ENCODE measurements at places on chromosomes 11 and 22.

DNA sequence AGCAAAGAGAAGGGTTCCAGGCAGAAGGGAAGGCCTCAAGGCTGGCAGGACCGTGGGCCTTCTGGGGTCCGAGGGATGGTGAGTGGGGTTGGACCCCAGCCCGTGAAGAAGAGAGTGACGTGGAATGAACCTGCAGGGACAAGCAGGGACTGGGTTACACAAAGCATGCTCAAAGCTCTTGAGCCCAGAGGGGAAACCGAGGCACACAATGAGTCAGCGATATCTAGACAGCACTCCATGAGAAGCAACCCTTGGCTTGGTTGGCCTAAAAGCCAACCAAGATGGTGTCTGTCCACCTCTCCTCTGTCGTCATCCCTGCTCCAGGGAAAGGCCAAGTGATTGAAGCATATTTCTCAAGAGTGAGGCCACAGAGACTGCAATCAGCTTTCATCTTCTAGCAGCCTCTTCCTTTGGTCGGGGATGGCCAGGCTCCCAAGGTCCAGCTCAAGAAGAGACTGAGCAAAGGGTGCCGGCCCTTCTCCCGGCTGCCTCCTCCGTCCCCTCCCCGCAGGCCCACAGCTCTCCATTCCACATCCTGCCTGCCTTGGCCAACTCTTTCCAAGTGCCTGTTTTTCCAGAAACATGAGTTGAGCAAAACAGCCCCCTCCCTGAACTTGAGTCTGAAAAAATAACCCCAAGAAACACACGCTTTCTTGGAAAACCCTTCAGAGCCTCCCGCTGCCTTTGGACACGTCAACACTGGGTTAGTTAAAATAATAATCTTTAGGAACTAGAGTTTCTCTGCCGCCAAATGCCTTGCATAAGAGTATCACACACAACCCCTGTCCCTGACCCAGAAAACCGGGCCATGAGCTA is 556.6 kb downstream of the MIAT start:
- DNase-seq, result no peak

GRCh38 chr22:22180738-22181285 is 63.8 kb upstream of the VPREB1 start:
- no peak for DNase-seq

DNA sequence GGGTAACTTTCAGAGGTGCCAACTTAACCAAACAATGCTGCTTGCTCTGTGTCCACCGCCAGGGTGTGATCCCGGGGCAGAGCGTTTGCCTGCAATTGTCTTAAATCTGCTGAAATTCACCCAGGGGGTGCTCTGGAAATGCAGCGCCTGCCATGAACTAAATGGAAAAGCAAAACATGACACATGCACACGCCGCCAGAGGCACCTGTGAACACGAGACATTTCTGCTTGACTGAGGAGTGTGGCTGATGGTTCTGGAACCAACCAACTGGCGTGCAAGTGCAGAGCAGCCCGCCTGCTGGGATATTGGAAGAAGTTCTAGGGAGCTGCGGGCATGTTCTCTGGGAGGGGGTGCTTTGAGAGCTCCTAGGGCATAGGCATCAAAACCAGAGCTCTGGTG is 30.4 kb downstream of the DSCAML1 start:
- DNase-seq, result no peak

GRCh38 chr11:17504330-17505107 is 27.9 kb upstream of the ABCC8 start:
- DNase-seq, result peak; percentile 71

DNA sequence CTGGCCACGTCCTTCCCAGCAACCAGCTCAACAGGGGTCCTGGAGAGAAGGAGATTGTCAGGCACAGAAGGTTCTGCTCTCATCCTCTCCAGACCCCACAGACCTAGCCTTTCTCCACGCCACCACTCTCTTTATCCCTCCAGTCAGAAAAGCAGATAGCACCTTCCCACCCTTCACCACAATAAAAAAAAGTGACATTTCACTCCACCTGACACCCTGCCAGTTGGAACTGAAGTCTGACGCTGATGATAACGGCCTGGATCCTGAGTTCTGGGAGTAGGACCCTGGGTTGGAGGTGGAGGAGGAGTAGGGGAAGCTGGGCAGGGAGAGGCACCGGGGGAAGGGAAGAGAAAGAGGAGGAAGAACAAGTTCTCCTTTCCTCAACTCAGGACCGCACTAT is 127.5 kb upstream of the ANO1 start:
- DNase-seq, result no peak

DNA sequence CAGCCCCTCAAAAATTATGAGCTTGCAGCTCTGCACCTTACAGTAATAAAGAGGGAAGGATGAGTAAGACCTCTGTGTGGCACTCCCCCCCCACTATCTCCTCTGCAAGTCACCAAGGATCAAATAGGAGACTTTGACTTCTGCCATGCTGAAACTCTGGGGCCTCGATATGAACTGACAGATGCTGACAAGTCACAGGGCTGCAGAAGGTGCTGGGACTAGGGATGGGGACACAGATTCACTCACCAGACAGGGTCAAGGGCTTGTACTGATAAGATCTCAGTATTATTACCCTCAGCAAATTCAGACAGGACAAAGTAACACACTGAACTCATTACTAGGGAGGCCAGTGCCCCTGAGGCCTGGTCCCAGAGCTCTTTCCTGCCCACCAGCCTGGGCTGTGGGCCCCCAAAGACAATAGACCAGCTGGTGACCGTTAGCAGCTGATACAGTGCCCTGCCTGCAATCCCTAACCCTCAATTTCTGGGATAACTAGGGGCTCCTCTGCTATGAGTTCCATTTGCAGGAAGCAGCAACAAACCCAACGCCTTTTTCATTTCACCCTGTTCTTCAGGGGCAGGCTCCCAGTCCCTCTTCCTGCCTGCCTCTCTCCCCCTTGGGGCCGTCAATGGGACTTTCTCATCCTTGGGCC is 20.1 kb downstream of the TMPRSS13 start:
- DNase-seq, result no peak

Data from stimulated activated CD4-positive, alpha-beta T cell treated with anti-CD3 and anti-CD28 coated beads, Interleukin-1b, Interleukin-23, amount 100 ng/mL, for 48 hours (primary cell).